ENCODE measurements at places on chromosomes 5 and 9.

DNA sequence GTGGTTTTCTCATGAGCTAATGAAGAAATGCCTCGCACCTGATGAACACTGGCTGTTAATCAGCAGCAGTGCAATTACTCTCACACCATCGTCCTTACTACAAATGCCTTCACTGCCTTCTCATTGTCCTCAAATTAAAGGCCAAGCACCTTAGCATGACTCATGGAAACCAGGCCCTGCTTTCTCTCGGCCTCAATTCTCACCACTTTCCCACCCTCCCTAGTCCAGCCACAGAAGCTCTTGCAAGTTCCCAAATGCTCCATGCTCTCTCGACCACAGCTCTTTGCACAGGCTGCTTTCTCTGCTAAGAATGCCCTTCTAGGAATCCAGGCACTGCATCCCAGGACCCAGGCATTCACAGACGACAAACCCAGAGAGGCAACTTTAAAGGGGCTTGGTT lies 94.6 kb upstream of the KLF4 start:
- DNase-seq, result no peak

DNA sequence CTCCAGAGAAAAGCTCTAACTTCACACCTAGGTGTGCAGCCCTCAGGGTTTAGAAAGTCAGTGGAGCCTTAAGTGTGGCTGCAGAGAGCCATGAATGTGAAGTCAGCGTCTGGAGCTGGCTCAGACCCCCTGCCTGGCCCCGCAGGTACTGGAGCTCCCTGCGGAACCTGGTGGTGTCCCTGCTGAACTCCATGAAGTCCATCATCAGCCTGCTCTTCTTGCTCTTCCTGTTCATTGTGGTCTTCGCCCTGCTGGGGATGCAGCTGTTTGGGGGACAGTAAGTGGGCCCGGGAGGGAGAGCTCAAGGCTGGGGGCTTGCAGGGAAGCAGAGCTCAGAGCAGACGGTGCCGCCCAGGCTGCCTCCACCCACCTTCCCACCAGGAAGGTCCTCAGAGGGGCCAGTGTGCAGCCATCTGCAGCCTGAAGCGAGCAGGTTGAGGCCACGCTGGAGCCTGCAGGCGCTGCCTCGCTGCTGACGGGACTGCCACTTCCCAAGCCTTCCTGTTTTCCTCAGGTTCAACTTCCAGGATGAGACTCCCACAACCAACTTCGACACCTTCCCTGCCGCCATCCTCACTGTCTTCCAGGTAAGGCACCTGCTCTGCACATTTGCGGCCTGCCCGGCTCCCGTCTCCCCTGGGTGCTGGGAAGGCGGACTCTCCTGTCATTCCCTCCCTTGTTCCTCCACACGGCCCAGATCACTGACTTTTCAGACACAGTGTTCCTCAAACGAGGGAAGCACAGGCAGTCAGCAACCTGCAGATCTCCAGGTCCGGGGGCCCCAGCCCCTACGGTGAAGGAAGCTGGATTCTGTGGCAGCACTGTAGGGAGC lies 108.9 kb downstream of the CACNA1B start:
- DNase-seq, result no peak

DNA sequence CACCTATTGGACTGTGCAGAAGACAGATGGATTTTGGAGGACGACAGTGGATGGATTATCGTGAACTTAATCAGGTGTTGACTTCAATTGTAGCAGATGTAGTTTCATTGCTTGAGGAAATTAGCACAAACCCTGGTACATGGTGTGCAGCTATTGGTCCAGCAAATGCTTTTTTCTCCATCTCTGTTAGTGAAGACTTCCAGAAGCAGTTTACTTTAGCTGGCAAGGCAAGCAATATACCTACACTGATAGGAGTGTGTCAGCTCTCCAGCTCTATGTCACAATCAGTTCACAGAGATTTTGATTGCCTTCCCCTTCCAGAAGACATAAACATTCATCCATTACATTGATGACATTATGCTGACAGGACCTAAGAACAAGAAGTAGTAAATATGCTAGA lies 35.7 kb upstream of the ROR2 start:
- no peak for DNase-seq

DNA sequence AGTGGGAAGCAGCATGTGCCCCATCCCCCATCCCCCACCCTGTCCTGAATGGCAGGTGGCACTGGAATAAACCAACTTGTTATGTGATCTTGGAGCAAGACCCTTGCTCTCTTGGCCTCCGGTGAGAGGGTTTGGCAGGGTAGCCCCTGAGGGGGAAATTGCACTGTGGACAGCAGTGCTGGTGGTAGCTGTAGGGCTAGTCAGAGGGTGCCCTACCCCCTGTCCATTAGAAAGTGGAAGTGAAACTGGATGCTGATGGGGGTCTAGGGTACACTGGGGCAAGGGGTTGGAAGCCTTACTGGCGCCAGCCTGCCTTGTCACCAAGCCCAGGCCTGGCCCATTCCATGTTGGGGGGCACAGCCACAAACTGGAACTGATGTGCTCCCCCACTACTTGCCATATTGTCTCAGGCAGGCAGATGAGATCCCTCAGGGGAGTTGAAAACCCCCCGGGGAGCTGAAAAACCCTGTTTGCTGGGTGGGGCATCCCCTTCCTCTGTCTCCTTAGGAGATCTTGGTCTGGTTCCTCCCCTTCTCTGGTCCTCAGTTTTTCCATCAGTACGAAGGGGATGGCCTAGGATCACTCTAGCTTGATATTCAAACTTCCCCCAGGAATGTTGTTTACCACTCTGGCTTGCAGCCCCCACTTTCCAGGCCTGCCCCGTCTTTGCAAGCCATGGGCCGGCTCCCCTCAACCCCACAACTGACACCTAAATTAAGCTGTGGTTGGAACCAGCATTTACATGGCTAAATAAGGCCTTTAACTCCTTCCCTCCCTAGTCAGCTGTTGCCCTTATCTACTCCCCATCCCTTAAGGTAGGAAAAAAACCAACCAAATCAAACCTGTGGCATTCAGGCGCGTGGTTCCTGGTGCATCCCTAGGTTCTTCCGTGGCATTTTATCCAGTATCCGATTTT lies 14.4 kb upstream of the SYNPO start:
- DNase-seq, result no peak

DNA sequence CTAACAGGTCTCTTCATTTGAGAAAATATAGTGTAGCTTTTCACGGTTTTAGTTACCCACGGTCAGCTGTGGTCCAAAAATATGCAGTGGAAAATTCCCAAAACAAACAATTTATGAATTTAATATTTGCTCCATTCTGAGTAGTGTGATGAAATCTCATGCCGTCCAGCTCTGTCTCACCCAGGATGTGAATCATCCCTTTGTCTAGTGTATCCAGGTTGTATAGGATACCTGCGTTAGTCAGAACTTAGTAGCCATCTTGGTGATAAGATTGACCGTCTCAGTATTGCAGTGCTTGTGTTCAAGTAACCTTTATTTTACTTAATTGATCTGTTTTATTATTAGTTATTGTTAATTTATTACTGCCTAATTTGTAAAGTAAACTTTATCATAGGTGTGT lies 41.1 kb downstream of the NDUFS4 start:
- DNase-seq, result no peak
